Sigmoid colon (tissue), 7 donors: ENCODE measurements at places on chromosomes 1 and 21.

GRCh38 chr1:165539306-165539705 lies 4.5 kb upstream of the LRRC52 start:
- no peak for DNase-seq

DNA sequence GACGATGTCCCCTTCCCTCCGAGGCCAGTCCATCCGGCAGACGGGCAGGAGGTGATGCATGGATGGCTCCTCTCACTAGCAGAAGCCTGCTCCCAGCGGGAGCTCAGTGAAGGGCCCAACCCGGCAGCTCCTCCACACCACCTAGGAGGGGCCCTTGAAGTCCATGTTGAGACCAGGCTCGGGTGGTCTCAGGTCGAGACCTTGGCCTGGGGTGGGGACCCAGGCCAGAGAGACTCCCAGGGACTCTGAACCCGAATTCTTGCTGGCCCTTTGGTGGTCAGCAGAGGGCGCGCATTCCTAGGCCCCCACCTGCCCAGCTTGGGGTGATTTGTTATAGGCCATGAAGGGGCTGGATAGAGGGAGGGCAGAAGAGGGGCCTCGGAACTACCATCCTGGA lies 642 bp upstream of the NT5C1A start:
- DNase-seq: no peak

DNA sequence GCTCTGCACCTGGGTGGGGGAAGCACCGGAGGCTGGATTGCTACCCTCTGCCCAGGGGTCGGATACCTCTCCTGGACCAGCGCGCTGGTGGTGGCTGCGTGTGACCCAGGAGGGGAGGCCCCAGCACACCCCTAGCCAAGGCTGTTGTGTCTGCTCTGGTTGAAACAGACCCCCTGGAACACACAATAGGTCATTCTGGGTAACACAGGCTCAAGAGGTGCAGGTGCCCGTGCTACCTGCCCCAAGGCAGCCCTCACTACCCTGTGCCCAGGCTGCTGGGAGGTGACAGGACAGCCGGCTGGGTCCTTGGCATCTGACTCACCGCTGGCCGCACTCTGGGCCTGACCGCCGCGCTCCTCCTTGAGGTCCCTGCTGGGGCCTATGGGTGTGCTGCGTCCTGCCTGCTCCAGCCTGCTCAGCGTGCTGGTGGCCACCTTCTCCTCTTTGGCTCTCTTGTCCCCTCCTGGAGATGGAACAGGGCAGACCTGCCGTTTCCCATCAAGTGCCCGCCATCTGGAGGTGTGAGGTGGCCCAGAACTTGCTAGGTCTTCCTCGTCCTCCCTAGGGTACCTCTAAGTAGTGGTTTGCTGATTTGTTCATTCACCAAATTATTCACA lies 30.0 kb downstream of the ZBTB17 start:
- DNase-seq: no peak

DNA sequence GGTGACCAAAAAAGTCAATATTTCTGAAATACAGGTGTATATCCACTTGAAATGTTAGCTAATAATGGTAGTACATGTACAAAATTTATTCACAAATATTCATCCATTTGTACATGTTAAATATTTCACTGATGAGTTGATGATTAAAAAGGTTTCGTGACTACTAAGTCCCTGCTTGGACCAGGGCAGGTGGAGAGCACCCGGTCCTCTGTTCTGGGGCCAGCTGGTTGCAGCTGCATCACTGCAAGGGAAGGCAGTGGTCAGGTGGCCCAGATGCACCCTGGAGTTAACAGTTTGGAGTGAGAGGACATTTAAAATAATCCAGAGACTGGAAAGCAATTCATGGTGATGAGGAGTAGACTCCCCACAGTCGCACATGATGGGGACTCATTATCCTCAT lies 141.2 kb downstream of the ZBTB18 start:
- DNase-seq: no peak

DNA sequence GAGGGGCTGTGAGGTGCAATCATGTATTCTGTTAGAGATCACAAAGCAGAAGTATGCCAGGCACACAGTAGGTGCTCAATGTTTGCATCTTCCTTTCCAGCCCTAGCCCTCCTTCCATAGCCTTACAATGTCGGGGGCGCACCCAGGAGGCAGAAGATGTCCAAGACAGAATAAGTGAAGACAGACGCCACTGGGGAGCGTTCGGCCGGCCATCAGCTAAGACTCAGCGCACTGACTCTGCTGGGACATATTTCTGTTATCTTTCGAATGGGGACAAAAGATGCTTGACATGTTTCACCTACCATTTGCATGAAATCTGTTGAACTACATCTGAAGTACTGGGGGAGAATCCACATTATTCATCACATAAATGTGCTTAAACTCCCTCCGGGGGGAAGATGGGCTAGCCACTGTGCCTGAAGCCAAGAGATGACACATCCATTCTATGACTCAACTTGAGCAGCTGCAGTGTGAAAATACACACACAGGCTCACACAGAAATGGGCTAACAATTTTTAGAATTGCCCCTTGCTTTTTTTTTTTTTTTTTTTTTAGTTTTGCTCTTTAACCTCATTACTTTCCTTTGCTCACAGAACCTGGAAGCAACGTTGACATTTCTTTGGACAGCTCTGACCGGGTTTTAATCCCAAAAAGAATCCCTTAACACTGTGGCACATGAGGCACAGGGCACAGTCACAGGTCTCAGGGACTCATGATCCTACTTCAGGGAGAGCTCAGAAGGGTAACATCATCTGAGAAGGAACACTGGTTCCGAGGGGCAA lies 7.9 kb downstream of the TIAM1 start:
- peak; percentile 70 for DNase-seq

DNA sequence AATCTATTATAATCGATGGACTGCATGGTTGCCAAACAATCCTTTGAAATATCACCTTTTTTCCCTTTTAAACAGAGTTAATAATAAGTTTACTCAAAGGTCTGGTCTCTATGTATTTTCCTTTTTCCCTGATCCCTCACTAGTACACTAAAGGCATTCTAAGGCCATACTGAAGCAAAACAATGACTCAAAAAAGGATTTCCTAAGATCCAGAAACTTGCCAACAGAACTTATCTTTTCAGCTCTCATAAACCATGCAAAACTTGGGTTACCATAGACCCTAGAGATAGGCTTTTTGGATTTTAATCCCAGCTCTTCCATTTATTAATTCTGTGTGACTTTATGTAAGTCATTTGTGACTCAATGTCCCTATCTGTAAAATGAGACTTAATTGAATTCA lies 77.1 kb downstream of the IFI44 start:
- no peak for DNase-seq

DNA sequence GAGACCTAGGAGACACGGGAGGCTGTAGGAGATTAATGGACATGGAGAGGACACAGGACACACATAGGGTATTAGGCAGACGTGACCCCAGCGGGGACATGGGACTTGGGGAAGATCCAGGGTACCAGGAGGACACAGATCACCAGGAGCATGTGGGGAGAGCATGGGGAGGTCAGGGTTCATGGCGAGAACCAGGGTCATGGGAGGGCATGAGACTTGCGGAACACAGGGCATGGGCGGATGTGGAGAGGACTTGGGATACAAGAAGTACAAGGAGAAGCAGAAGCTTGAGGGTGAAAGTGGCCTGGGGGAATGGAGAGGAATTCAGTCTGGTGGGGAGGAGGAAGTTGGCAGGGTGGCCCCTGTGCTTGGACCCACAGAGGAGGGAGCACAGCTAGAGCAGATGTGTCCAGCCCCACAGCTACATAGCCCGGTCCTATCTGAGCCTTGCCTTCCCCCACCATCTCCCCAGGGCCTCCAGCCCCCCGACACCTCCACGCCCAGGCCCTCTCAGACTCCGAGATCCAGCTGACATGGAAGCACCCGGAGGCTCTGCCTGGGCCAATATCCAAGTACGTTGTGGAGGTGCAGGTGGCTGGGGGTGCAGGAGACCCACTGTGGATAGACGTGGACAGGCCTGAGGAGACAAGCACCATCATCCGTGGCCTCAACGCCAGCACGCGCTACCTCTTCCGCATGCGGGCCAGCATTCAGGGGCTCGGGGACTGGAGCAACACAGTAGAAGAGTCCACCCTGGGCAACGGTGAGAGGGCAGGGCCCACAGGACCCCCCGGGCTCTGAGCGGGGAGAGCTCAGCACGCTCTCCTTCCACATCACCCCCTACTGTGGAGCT lies 12.1 kb downstream of the TIE1 start:
- no peak for DNase-seq

DNA sequence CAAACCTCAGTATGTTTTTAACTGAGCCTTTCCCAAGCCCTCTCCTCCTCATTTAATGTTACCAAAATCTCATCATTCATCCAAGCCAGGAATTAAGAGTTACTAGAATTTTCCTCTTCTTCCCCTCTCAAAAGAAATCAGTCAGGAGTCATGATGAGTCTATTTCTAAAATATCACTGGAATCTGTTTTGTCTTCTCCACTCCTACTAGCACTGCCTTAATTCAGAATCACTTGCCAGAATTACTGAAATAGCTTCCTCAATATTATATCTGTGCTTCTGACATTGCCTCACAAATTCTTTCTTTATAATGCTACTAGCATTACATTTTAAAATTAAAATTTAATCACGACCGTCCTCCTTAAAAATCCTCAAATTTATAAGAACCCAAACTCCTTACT lies 106.1 kb downstream of the PTGER3 start:
- no peak for DNase-seq

DNA sequence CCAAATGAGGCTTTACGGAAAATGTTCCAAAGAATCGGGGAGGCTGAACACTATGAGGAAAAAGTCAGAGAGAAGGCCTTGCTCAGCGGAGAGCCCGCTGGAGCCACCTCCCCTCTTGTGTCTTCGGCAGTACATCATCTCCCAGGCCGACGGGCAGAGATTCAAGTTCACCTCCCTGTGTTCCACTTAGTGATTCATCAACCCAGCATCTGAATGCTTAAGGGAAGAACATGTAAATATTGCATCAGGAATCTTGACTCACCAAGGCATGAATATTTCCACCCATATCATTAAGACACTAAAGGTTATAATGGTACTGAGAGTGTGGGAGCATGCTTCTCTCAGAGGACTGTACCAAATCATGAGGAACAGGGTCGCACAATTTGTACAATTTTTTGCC lies 172.5 kb downstream of the ST6GALNAC5 start:
- peak; percentile 73 for DNase-seq

GRCh38 chr1:161736335-161736969 lies 13.1 kb upstream of the DUSP12 start:
- DNase-seq: no peak

GRCh38 chr1:156492013-156492590 lies 8.5 kb downstream of the MEF2D start:
- no peak for DNase-seq

DNA sequence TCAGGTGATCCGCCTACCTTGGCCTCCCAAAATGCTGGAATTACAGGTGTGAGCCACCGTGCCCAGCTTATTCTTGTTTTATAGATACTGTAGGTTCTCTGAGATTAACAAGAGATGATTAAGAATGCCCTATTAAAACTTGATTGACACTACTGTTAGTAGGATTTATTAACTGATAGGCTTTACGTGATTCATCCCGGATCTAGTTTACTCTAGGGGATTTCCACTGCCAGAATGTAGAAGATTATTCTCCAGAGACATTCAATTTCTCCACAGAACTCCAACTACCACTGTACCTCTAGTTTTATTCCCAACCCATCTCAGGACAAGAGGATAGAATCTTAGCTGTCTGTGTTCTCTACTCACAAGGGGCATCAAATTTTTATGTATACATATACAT lies 26.3 kb upstream of the RBM34 start:
- DNase-seq: no peak

- no peak for DNase-seq
Observed at GRCh38 chr21:41133874-41134522, 34.0 kb upstream of the BACE2 start.

- no peak for DNase-seq
Observed at GRCh38 chr1:190022709-190023108, 455.0 kb downstream of the BRINP3 start.

DNA sequence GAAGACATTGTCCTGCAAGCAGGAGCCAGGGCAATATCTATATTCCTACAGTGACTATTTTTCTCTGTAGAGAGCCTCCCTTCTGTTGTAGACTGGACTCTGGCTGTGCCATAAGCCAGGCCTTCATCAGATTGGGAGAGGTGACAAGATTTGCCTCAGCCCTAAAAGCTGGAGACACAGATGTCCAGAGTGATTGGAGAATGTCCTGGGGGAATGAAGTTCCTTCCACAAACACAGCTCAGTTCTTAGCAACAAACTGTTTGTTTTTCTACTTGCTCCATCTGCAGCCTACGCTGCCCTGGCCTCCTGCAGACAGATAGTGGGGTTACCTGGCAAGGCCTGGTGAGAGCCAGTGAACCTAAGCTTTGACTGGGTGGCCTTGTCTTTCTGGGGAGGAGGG lies 29.9 kb upstream of the SNX27 start:
- DNase-seq: no peak

- DNase-seq: no peak
Observed at GRCh38 chr1:204617256-204618147, 68.0 kb downstream of the LRRN2 start.

- DNase-seq: no peak
Observed at GRCh38 chr1:100950781-100951180, 54.9 kb downstream of the SLC30A7 start.

DNA sequence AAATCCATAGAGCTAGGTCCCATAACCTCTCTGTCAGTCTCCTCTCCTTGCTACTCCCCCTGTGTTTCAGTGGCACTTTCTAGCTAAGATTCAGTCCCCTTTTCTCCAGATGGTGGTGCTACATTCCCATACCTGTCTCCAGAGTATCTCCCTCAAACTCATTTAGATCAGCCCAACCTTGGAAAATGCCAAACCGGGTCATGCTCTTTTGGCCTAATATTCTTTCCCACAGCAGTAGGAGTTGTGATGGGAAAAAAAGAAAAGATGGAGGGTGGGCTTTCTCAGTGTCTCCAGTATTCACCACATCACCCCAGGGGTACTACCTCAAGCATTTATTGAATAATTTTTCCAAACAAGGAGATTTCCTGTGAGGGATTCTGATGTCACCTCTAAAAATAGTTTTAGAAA lies 3.2 kb upstream of the RXFP4 start:
- DNase-seq: no peak

- DNase-seq: no peak
Observed at GRCh38 chr1:233627376-233627775, 13.5 kb downstream of the KCNK1 start.

DNA sequence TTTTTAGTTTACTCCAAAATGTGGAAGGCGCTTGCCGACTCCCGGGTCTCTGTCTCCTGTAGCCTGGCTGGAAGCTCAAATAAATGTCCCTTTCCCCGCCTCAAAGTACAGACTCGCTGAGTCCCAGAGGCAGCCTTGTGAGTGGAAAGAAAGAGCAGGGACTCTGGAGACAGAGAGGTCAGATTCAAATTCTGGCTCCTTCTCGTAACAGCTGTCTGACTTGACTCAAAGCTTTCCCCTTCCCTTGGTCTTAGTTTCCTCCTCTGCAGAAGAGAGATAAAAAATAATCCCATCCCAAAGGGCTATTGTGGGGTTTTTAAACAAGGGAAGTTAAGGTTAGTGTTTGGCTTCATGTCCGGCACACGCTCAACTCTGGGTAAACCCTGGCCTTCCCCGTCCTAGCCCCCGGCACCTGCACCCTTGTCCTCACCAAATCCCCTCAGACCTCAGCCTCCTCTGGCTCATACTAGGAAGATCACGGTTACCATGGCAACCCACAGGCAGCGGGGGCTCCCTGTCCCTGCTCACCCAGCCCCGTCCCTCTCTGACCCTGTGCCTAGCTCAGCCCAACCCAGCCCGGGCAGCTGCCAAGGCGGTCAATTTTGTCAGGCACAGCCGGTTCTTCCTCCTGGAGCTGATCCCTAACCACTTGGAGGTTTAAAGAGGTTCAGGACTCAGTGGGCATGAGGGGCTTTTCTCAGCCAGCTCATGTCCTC lies 49.2 kb upstream of the IGSF21 start:
- no peak for DNase-seq
